ENCODE measurements at places on chromosomes 13 and 19.

DNA sequence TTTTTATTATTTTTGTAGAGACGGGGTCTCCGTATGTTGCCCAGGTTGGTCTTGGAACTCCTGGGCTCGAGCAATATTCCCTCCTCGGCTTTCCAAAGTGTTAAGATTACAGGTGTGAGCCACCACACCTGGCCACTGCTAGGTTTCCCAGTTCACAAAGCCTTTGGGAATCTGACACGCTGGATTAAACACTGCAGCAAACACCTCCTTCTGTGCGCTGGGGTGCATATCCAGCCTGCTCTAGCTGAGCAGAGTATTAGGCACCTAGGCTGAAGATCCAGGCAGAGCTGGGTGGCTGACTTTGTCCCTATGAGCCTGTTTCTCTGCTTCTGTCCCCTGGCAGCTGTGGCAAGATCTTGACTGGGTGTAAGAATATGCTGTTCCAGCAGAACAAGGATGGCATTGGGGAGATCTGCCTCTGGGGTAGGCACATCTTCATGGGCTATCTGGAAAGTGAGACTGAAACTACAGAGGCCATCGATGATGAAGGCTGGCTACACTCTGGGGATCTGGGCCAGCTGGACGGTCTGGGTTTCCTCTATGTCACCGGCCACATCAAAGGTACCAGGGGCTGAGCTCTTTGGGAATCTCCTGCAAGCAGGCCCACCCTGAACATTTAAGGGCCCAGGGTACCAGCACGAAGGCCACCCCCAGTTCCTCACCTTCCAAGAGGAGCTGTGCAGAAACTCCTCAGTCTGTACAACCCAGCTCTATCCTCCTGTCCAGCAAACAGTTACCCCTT lies 49.8 kb downstream of the ACSBG2 start:
- no peak for DNase-seq

DNA sequence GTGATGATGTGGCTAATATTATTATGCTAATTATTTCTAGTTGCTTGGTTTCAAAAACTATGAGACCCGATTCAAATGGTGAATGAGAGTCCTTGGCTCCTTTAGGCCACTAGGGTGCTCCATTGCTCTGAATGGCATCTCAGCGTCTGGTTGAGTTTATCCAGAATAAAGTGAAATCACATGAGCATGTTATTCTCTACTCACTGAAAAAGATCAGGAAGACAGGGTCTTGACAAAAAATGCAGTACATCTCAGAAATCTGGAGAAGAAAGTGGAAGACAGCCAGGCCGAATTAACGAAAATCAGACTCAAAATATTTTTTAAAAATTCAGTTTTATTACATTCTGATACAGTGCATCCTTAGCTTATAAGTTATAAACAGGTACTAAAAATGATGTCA lies 516.2 kb downstream of the MYO16 start:
- no peak for DNase-seq

GRCh38 chr13:25988661-25989060 lies 63.2 kb downstream of the SHISA2 start:
- DNase-seq = no peak

DNA sequence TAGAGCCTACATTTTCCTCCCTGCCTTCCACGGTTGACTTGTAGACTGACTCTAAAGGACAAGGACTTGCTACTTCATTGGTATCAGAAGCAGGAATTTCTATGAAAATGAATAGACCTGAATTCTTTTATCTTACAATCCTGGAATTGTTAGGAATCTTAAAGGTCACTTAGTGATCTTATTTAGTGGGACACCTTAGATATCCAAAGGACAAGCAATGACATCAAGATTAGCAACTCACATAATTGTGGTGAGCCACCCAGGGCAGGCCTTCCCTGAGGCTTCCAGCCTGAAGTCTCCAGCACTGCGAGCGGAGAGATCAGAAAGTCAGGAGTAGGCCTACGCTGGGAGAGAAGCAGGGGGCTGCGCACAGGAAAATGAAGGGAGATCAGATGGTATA lies 37.8 kb downstream of the KLF5 start:
- DNase-seq = no peak

- no peak for DNase-seq
Observed at GRCh38 chr13:113143466-113144254, 14.8 kb upstream of the PROZ start.
